ENCODE measurements at places on chromosomes 2 and 18.

DNA sequence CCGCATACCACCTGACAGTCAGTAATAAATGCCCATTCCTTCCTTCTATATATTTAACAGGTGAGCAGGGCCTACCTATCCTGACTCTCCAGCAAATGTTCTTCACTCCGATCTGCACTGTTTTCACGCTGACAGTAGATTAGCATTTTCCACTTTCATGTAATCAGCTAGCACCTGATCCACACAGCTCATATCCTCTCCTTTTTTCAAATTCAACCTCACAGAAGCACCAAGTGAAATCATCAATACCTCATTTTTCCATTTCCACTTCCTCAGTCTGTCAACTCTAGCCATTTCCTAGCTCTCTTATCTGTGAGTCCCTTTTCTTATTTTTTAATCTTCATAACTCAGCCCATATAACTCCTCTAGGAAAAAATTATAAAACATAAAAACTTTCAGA, 402.8 kb downstream of the ZEB2 start:
- DNase-seq, result no peak

DNA sequence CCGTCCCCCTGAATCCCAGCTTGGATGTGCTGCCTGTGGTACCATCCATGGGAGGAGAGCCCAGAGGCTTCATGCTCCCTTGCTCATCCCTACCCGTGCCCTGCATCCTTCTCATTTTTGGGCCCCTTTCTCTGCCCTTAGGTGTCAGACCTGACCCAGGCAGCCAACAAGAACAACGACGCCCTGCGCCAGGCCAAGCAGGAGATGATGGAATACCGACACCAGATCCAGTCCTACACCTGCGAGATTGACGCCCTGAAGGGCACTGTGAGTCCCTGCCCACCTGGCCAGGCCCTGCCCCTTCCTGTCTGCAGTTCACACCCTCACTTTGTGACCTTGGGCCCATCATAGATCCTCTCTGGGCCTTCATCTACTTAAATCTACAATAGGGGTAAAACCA, 2.5 kb downstream of the DES start:
- DNase-seq, result no peak

- DNase-seq, result no peak
Observed at GRCh38 chr2:192230889-192231453, 36.2 kb upstream of the TMEFF2 start.

- no peak for DNase-seq
Observed at GRCh38 chr2:54360055-54360792, 95.9 kb upstream of the SPTBN1 start.

DNA sequence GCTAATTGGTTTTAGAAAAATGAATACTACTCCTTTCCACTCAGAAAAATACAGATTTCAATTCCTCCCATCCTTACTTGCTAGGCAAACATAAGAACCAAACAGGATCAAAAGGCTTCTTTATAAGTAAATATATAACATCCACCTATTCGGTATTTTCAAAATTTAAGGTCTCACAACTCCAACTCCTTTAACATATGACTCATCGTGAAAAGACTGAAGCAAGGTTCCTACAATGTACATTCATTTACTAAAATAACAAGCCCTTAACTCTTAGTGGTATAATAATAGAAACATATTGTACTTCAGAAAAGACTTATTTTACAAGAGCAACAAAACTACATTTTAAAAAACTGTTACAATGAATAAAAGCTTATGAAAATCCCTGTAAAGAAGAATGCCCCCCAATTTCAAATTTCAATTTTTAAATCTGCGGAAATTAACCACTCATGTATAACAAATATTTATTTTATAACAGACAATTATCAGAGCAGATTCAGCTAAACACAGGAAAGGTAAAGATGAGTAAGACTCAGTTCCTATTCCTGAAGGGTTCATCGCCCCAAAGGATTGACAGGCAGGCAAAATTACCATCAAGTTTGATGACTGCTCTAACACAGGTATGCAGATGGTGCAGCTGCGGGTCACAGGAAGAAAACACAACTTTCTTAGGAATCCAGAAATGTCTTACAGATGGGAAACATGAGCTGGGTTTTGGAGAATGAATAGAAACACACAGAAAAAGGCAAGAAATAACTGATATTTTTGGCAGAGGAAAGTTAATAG, 96.4 kb downstream of the COBLL1 start:
- no peak for DNase-seq

DNA sequence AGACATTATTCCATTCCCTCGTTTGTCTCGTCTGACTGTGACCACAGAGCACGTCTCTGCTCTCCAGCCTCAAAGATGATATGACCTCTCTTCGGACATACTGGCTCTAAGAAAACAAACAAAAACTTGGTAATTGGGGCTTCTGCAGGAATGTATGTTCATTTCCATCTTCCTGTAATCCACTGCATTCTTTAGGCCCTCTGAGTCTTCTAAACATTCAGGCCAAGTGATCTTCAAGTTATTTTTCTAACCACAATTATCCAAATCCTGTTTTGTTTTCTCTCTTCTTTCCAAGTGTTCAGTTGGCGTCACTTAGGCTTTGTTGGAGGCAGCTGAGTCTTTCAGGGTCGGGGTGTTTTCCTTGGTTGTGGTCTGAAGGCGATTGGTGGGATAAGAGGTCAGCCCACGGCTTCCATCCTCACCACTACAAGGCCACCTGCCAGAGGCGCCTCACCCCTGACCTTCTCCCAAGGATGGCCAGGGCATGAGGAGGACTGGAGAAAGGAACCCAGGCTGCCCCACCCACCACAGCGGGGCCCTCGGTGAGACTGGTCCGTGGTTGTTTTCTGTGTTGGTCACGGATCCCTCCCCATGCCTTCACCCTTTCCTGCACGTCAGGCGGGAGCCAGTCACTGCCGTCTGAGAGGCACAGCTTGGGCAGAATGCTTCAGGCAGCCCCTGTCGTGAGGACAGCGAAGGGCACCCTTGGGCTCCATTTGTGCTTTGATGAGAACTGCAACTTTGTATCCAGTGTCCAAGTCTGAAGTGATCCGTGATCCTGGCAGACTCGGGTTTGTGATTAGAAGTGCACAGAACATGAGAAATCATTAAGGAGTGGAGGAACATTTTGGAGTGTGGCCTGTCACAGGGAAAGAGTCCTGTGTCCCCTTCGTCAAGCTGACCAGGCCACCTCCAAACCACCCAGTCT, 88.6 kb upstream of the FHL2 start:
- DNase-seq, result no peak

- DNase-seq, result no peak
Observed at GRCh38 chr18:44668270-44668975, 12.3 kb upstream of the SETBP1 start.

- DNase-seq, result no peak
Observed at GRCh38 chr18:55320424-55321264, 267.3 kb downstream of the TCF4 start.

GRCh38 chr2:165293440-165294420, 54.5 kb downstream of the SCN2A start:
- no peak for DNase-seq

DNA sequence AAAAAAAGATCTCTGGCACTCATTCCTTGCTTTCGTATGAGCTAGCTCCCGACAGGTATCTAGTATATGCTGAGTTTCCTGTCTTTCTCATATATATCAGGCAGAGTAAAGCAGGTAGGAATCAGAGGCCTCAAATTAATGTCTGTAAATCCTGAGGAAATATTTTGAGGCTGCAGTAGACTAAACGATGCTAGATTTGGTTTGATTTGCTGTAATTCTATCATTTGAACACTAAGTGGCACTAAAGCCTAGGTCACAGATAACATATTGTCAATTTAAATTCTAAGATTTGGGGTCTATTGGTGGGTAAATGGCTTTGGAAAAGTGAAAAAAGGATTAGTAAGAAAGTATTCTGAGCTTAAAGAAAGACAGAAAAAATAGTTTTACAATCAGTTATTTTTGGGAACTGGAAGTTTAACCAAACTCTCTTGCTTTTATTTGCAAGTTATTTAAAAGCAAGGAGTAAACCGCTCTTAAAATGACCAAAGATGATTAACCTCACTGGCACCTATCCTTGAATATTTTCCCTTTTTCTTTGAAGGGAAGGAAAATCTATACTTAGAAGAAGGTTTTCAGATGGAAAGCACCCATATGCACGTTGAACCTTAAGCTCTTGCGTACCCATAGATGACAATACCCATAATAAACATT, 37.6 kb upstream of the SLC4A10 start:
- DNase-seq, result no peak

- DNase-seq, result no peak
Observed at GRCh38 chr2:206935991-206936842, 3.1 kb upstream of the CPO start.

DNA sequence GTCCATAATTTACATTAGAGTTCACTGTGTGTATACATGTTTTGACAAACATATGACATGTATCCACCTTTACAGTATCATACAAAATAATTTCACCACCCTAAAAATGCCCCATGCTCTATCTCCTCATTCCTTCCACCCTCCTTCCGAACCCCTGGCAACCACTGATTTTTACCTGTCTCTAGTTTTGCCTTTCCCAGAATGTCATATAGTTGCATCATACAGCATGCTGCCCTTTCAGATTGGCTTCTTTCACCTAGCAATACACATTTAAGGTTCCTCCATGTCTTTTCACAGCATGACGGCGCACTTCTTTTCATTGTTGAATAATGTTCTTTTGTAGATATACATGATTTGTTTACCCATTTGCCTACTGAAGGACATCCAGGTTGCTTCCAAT, 10.4 kb downstream of the LRPPRC start:
- no peak for DNase-seq

DNA sequence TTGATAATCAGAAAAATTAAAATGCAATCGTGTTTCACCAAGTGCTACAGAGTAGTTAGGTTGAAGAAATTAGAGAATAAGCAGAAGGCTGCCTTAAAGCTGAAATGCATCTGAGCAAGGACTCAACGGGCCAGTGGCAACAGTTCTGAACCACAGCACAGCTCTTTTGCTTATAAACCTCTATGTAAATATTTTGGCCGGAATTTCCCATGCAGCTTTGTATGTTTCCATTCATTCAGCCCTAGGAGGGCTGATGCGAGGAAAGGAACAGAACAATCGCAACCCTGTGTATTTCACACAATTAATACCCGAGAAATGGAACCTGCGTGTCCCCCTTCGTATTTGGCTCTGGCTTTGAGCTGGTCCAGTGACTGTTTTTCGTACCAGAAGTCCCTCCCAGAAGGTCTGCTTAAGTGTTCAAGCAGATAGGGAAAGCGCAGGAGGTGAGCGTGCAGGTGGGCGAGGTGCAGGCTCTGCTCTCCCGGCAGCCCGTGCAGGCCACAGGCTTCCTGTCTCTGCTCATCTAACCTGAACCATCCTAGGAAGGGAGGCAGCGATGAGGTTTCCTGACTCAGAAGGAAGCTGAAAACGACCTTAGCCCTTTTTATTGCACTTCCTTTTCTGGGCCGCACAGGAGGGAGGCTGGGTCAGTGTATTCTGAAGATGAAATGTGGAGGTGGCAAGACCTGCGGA, 67.3 kb downstream of the ASB1 start:
- peak; percentile 25 for DNase-seq

DNA sequence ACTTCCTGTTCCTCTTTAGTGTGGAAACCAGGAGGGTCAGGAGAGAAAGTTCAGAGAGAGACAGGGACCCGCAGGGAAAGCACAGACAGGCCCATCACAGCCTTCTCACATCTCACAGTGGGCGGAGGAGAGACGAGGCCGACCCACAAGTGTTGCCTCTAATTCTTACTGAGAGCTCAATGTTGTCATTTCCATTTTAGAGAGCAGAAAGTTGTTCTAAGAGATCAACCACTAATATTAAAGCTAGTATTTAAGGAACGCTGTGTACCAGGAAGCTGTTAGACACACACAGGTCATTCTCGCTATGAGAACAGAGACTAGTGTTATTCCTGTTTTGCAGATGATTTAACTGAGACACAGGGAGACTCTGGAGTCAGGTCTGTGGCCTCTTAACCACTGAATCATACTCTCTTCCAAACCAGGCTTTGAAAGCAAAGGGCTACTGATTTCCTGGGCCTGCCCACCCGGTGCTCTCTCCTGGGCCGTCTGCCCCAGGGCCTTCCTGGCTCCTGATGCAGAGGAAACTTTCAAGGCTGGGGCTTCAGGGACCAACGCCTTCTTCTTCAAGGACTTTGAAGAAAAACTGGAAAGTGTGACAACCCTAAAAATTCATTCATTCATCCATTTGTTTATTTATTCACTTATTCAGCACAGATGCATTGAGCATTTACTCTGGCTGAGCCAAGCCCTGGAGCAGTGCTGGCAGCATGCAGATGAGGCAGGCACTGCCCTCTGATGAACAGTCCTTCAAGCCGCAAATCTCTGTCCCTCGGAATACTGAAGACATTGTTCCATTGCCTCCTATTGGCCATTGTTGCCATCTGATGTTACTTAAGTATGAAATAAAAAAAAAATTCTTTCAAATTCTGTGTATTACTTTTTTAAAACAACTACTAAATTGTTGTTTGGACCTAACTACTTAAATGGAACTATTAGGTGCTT, 37.2 kb upstream of the BIN1 start:
- no peak for DNase-seq

DNA sequence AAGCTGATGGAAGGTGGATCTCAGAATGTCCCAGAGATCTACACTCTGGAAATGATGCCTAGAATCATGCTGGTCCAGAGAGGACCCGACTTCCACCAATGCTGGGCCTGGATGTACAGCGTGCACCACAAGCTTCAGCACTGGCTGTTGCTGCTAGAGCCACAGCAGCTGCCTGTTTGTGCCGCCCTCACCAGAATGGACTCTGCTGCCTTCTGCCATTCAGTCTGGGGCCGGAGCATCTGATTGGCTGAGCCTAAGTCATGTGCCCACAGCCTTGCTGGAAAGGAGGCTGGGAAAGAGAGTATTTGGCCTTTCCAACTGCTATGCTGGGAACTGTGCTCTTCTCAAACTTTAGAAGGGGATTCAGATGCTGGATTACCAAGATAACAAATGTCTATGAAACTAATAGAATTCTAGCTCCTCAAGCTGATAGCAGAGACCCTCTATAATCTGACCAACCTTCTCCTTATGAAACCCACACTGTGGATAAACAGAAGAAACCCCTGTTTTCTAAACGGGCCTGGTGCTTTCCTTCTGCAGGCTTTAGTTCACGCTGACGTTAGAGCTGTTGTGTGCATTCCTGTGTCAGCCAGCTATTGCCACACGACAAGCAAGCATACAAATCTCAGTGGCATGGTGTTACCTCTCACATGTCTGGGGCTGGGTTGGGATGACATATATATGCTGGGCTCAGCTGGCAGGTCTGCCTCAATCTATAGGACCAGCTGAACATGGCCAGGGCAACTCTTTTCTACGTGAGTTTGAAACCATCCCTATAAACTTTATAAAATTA, 4.1 kb upstream of the LOXHD1 start:
- DNase-seq, result no peak

- no peak for DNase-seq
Observed at GRCh38 chr18:3152294-3152693, 67.5 kb downstream of the MYOM1 start.

DNA sequence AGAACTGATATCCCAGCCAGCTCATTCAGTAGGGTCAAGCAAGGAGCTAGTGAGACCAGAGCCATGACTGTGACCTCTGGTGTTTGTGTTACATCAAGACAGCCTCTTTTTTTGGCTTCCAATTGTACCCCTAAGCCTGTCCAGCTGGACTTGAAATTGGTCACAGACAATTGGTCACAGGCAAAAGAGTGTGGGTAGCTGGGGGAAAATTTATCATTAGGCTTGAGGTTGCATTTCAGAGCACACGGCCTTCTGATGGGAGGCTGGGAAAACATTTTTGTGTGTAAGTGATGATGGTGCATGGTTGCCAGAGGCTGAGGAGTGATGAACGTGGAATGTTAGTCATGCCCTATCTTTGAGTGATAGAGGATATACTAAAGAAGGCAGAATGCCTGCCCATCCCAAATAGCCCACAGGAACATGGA, 285.1 kb upstream of the SLC14A2 start:
- DNase-seq, result no peak

GRCh38 chr2:62203459-62203858, 7.5 kb downstream of the B3GNT2 start:
- no peak for DNase-seq

GRCh38 chr2:108169982-108170625, 69.7 kb upstream of the SULT1C3 start:
- DNase-seq, result no peak

All from activated naive CD4-positive, alpha-beta T cell treated with anti-CD3 and anti-CD28 coated beads, Interleukin-2, amount 50 U/mL, for 72 hours (primary cell).